ENCODE measurements at places on chromosomes 5 and 9.

GRCh38 chr9:90921104-90921503, 119.5 kb downstream of the SYK start:
- no peak for DNase-seq

GRCh38 chr9:8713149-8713810, 913.7 kb upstream of the DMAC1 start:
- no peak for DNase-seq

DNA sequence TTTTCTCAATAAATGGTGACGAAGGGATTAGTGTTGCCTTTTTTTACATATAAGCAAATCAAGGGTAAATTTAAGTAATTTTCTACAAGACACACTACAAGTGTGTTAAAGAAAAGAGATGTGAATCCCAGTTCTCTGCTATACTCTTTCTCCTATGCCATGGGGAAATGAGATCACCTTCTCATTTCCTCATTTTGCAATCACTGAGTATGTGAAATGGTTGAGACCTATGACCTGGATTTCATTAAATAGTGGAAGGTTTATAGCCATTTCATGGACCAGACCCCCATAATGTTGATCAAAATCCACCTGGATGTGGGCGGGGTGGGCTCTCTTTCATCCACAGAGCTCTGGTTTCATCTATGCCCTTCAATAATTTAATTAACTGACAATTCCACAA, 66.9 kb upstream of the SLIT3 start:
- no peak for DNase-seq

DNA sequence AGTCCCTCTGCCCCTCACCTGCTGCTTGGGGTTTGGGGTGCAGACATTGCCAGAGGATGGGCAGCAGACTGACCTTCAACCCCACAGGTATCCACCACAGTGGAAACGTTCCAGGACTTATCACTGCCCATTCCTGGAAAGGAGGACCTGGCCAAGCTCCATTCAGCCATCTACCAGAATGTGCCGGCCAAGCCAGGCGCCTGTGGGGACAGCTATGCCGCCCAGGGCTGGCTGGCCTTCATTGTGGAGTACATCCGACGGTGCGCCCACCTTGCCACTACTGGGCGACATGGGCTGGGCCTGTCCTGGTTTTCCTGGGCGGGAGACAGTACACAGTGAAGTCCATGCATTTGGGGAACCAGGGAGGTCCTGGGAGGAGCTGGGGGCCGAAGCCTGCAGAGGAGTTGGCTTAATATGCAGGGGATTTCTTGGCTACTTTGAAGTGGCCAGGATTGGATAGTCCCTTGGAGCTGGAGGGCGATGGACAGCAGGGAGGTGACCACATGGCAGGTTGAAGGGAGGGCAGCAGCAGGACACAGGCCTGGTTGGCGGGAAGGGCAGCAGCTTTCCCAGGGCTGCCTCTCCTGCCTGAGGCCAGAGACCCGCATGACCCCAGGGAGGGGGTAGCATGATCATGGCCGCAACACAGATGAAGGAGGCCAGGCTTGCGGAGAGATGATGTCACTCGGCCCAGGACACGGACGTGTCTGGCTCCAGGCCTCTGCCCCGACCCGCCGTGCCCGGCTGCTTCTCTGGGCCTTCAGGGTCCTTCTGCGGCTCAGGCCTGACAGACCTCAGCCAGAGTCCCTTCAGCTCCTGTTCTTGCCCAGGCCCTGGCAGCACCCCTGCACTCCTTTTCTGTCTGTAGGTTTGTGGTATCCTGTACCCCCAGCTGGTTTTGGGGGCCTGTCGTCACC, 34.6 kb downstream of the USP20 start:
- DNase-seq: no peak

- no peak for DNase-seq
Measured at GRCh38 chr5:84821924-84822323, 437.2 kb upstream of the EDIL3 start.

DNA sequence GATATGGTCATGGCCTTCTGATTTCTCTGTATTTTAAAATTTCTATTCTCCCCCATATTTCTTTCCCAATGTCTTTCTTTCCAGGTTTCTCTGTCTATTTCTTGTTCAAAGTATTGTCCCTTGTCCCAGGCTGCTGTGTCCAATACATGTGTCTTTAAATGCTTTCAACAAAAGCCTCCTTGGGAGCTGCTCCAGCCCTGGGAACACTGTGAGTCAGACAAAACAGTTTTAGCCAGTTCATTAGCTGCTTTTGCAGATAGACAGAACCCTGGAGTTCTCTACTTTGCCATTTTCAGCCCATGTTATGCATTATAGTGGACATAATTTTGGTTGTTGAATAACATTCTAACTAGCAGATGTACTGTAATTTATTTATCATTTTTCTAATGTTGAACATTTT, 20.5 kb upstream of the JAK2 start:
- DNase-seq: no peak

DNA sequence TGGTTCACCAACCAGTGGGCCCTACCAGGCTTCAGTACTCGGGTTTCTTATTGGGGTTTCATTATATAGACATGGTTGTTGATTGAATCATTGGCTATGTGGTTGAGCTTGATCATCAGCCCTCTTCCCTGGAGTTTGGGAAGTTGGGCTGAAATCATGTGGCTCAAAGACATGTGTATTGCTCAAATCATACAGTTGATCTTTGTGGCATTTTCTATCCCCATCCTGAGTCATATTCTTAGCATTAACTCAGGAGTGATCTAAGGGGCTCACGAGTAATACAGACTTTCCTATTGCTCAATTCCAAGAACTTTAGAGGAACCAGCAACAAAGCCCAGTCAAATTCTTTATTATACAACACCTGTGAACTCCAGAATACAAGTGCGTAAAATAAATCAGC, 66.2 kb downstream of the SMC5 start:
- peak; percentile 67 for DNase-seq

- DNase-seq: no peak
Measured at GRCh38 chr5:119789406-119790117, 160.2 kb downstream of the FAM170A start.

DNA sequence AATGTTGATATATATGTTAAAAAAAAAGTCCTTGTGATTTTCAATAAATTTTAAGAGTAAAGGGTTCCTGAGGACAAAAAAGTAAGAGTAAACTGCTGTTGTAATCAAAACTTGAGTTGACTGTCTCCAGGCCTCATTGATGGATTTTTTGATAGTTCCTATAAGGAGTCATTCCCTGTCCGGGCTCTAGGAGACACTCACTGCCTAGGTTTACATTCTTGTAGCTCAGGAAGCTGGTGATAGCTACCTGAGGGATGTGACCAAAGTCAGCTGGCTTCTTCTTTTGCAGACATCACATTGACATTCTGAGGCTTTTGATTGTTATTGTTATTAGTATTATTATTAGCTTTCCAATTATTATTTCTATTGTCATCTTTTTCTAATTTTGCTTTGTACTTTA, 116.5 kb upstream of the FBXL7 start:
- DNase-seq: peak; percentile 6

DNA sequence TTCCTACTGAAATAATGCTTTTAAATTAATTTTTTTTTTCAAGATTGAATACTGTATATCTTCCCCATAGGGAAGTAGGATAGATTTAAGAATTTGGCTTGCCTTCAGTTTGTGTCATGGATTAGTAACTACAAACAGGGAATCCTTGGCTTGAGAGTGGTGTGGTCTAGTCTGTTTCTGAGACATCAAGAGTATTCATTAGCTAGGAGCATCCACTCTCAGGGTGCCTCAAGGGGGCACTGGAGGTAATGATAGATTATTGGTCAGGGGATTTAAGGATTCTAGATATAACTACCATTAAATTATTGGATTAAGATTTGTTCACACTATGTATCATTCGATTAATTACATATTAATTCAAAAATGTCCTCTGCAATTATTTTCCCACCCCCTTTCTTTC, 91.8 kb upstream of the TXNDC8 start:
- no peak for DNase-seq

DNA sequence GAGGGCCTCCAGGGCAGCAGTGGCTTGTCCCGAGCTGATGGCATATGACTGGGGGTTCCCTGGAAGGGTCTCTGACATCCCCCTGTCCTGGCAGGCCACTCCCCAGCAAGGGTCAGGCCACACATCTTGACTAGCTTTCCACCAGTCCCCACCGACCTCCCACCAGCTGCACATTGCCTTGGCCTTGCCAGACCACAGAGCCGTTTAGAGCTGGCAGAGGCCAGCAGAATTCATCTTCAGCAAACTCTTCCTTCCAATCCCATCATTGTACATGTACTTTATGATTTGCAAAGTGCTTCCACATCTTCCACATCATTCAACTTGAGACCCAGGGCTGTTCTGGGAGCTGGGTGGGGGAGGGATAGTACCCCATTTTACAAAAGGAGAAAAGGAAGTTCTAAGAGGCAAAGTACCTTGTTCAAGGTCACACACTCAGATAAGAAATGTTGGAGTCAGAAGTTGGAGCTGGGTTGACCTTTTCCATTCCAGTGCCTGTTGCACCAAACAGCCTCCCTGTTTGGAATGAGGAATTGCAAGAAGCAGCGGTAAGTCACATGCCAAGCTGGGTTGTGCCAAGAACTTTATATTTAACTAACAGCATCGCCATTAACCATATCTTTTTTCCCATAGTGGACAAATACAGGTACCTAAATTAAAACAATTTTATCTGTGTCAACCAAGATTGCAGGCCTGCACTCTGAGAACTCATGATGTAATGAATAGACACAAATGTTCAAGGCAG, 25.8 kb upstream of the COL15A1 start:
- DNase-seq: no peak

GRCh38 chr9:99244344-99245260, 22.5 kb downstream of the SEC61B start:
- DNase-seq: no peak

- no peak for DNase-seq
Measured at GRCh38 chr9:136048560-136049411, 46.3 kb downstream of the NACC2 start.

DNA sequence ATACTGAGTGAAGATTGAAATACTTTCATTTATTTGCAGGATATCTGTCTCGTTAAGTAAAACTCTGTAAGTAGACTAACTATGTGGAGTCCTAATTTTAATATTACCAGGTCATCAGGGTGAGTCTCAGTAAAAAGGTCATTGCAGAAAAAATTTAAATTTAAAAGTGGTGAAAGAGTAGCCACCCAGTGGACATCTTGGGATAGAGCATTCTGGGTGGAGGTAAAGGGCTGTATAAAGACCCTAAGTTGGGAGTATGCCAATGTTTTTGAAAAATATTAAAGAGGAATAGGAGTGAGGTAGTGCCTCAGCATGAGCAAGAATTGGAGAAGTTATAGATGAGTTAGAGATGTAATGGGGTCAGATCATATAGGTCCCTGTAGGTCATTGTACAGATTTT, 145.5 kb downstream of the HMHB1 start:
- DNase-seq: no peak

- DNase-seq: no peak
Measured at GRCh38 chr5:154285661-154286408, 95.3 kb downstream of the GALNT10 start.

GRCh38 chr5:58412932-58413331, 47.0 kb downstream of the PLK2 start:
- no peak for DNase-seq

DNA sequence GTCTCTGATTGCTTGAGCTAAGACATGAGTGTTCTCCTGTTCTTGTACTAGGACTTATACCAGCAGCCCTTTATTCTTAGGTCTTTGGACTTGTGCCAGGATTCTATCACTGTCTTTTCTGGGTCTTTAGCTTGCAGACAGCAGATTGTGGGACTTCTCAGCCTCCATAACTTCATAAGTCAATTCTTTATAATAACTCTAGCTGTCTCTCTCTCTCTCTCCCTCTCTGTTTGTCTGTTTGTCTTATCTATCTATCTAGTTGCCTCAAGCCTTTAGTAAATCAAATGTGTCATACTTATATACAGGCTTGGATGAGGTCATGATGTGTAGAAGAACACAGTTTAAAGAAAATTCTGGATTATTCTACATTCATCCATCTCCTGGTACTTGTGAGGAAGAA, 11.5 kb upstream of the ANKRD55 start:
- DNase-seq: no peak

GRCh38 chr5:157263496-157264090, 2.3 kb upstream of the CYFIP2 start:
- no peak for DNase-seq

DNA sequence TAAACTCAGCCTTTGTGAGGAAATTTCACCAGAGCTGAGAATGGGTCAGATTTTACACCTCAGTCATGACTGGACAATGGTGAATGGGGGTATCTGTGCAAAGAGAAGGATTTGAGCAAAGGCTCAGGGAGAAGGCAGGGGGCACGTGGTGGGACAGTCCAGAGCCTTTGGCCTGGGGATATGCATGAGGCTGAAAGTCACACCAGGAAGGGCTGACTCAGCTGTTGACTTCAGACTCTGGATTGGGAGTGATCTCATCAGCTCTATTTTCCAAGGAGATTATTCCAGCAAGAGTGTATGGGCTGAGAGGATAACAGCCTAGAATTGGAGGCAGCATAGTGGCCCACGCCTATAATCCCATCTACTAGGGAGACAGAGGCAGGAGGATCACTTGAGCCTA, 53.6 kb downstream of the SAXO1 start:
- DNase-seq: no peak

GRCh38 chr9:113523421-113524141, 60.1 kb downstream of the RGS3 start:
- DNase-seq: no peak

GRCh38 chr5:179679014-179679674, 1.7 kb downstream of the CBY3 start:
- no peak for DNase-seq

GRCh38 chr5:109083937-109084336, 325.8 kb downstream of the PJA2 start:
- no peak for DNase-seq

- peak; percentile 58 for DNase-seq
Measured at GRCh38 chr5:146188358-146188757, 5.9 kb upstream of the LARS1 start.

DNA sequence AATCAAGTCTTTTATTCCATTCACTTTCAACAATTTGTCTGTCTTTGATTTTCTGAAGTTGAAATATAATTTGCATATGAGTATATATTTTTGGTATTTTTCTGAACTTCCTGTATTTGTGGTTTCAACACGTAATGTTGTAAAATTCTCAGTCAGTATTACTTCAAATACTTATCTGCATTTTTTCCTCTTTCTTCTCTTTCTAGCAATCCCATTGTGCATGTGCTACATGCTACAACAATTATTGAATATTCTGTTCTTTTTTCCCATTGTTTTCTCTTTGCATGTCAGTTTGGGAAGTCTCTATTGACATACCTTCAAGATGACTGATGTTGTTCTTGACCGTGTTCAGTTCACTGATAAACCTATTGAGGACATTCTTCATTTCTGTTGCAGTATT, 5.6 kb upstream of the ANKRD18A start:
- DNase-seq: no peak
